Naive thymus-derived CD4-positive, alpha-beta T cell (primary cell): ENCODE measurements at places on chromosomes 3 and 15.

GRCh38 chr15:29470311-29470710 lies 200.7 kb upstream of the NSMCE3 start:
- DNase-seq, result no peak

DNA sequence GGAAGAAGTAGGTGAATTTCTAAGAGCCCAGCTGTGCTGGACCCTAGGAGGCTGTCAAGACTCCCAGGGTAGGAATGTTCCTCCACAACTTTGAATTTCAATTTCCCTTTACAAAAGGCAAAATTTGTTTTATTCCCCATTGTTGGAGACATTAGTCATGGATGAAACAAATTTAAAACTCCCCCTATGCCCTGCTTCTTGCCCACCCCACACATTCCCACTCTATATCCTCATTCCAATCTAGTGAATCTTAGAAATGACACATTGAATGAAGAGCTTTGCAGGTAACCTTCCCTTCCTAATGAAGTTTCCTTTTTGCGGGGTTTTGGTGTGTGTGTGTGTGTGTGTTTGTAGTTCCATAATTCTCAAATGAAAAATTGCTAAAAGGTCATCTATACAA lies 72.6 kb downstream of the CCNL1 start:
- no peak for DNase-seq

DNA sequence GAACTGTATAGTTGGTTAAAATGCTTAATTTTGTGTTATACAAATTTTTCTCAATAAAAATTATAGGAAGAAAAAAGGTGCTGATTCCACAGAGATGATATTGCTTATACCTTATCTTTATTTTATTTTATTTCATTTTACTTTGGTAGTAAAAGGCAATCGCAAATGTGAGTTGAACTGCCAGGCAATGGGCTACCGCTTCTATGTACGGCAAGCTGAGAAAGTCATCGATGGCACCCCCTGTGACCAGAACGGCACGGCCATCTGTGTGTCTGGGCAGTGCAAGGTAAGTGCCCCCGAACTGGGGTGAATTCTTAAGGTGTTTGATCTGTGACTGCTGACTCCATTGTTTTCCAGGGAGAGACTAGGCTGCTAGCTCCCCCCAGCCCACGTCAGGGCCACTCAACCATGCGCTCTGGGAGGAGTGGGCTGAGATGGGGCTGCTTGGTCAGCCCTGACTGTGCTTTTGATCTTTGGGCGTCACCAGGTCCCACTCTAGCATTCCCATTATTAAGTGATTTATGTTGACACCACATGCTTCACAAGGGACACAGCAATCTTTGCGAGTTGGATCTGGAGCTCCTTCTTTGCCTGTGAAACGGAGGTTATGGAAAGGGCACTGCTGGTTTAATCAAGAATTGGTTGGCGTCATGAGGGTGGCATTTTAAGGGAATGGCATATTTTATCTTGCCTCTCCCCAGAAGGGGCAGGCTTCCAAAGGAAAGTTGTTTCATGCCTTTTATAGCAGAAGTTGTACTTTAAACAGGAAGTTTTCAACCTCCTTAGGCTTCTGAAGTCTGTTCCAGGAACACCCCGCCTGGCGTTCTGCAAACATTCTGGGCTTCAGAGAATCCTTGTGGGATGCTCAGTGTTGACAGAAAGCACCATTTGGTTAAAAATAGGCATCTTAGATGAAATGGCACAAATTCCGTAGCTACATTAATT lies 296.5 kb downstream of the THSD4 start:
- DNase-seq, result no peak

GRCh38 chr3:186496635-186497034 lies 47.5 kb downstream of the CRYGS start:
- no peak for DNase-seq

DNA sequence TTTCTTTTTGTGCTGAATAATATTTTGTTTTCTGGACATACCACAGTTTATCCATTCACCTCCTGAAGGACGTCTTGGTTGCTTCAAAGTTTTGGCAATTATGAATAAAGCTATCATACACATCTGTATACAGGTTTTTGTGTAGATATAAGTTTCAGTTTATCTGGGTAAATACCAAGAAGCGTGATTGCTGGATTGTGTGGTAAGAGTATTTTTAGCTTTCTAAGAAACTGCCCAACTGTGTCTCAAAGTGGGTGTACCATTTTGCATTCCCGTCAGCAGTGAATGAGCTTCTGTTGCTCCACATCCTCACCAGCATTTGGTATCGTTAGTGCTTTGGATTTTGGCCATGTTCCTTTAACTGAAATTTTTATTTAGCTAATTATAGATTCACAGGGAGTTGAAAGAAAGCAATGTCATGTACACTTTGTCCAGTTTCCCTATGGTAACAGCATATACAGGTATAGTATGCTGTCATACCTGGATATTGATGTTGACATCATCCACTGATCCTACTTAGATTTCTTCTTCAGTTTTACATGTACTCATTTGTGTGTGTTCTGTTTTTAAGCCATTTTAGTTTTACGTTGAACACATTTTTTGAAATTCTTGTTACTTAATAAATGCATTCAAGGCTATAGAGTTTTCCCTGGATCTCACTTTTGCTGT lies 11.9 kb downstream of the ARID3B start:
- DNase-seq, result no peak

DNA sequence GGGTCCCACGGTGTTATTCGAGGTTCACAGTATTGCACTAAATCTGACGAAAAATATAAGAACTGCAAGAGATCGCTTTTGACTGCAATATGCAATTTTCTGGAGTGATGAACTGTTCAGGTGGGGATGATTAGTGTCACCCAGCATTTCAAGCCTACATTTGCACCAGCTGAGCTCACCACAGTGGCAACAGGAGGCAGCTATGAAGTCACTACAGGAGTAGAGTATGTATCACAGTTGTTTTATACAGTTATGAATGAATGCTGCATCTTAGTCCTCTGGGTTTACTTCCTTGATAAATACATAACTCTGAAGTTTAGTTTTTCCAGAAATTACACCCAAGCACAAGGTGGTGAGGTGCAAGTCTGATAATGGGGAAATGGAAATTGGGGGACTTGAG lies 69.6 kb downstream of the CHSY1 start:
- DNase-seq, result no peak
